ENCODE measurements at places on chromosomes 13 and 19. TPM values are rescaled to one million over a fixed set of nuclear protein-coding genes. Genes with fewer than 3 reads are reported as not detected.

The TMEM150B gene
- total RNA-seq = 0.24 TPM

The PCDH17 gene
- total RNA-seq = 0.24 TPM

The SPACA4 gene
- not detected for total RNA-seq

DNA sequence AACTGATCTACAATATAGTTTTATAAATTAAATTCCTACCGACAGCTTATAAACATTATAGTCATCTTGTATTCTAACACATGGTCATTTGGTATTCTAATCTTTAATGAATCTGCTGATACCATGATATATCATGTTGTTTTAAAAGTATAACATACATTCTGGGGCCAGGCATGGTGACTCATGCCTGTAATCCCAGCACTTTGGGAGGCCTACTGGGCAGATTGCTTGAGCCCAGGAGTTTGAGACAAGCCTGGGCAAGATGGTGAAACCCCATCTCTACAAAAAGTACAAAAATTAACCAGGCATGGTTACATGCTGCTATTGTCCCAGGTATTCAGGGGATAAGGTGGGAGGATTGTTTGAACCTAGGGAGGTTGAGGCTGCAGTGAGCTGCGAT lies 3.1 kb downstream of the ZNF383 start:
- no peak for DNase-seq

The FFAR2 gene
- total RNA-seq = not detected

DNA sequence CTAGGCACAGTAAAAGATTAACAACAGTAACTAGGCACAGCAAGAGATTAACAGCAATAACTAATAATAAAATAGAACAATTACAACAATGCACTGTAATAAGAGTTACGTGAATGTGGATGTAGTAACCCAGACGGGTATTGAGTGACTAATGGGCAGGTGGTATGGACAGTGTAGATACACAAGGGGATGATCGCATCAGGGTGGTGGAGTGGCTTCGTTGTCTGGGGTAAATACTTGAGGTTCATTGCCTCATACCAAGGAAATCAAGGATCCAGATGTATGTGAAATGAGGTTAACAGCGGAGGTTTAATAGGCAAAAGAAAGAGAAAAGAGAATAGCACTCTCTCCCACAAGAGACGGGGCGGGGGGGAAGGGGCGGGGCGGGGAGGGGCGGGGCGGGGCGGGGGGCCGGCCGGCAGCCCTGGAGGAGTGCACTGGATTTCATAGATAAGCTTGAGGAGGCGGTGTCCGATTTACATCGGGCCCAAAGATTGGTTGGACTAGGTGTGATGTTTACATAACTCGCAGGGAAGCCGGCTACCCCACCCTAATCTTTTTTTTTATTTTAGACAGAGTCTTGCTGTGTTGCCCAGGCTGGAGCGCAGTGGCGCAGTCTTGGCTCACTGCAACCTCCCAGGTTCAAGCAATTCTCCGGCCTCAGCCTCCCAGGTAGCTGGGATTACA lies 106.3 kb downstream of the KCTD15 start:
- no peak for DNase-seq

DNA sequence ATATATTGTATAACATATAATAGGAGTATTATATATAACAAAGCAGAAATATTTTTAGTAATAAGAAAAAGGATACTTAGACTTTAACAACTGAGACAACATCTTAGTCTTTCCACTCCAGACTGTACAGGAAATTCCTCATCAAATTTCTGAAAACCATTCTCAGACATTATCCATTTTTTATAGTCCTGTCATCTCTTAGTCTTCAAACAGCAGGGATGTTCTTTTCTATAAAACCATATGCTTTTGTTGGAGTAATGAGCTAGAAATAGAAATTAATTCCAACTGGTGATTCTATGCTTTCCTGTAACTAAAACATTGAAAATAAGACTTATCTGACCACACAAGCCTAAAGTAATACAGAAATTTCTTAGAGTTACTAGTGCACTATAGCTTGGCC lies 82.2 kb upstream of the CSNK1A1L start:
- no peak for DNase-seq

All from H7 (cell line).